Sigmoid colon (tissue), 7 donors: ENCODE measurements at places on chromosomes 11 and 22. TPM values are rescaled to one million over a fixed set of nuclear protein-coding genes. Genes with fewer than 3 reads are reported as not detected.

GNAZ gene
- under 0.01 TPM for polyA plus RNA-seq

OR51E2 gene
- not detected for polyA plus RNA-seq

CSKMT gene
- 19.4 TPM for polyA plus RNA-seq

SLC25A45 gene
- polyA plus RNA-seq = 12.8 TPM

CSTPP1 gene
- polyA plus RNA-seq = 12.9 TPM
